Amygdala (tissue), 56 donors: ENCODE measurements at places on chromosomes 6 and 20.
A peak's percentile ranks its signal among the peaks of the same experiment; 100 is the strongest.

DNA sequence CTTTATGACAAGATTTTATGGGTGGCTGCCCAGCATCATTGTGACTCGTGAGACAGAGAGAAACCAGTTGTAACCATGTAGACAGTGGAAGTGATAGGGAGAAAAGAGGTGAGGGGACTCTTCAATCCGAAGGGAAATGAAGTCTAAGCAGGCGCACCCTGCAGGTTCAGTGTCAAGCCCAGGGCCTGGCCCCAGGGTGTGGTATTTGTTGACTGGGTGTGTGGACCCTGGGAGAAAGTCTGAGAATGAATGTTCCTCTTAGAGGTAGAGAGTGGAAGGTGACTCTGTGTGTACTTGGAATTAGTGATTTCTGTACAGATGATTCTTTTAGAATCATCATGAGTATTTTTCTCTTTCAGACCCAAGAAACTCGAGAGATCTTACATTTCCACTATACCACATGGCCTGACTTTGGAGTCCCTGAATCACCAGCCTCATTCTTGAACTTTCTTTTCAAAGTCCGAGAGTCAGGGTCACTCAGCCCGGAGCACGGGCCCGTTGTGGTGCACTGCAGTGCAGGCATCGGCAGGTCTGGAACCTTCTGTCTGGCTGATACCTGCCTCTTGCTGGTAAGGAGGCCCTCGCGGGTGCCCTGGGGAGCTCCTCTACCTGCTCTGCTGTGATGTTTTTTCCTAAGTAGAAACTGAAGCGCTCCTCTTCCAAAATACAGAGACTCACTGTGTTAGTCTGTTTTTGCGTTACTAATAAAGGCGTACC lies 68.0 kb downstream of the PTPN1 start:
- DNase-seq = no peak

- no peak for DNase-seq
Observed at GRCh38 chr6:53679446-53679933, 13.9 kb upstream of the KLHL31 start.

GRCh38 chr6:1372690-1373089 lies 16.7 kb upstream of the FOXF2 start:
- no peak for DNase-seq

GRCh38 chr20:59751075-59751711 lies 146.9 kb downstream of the PHACTR3 start:
- DNase-seq = peak; percentile 64

- no peak for DNase-seq
Observed at GRCh38 chr6:52675372-52675771, 4.5 kb downstream of the TMEM14A start.

- no peak for DNase-seq
Observed at GRCh38 chr6:13480631-13481501, 6.5 kb downstream of the GFOD1 start.

- no peak for DNase-seq
Observed at GRCh38 chr20:18225632-18226031, 62.7 kb upstream of the ZNF133 start.

DNA sequence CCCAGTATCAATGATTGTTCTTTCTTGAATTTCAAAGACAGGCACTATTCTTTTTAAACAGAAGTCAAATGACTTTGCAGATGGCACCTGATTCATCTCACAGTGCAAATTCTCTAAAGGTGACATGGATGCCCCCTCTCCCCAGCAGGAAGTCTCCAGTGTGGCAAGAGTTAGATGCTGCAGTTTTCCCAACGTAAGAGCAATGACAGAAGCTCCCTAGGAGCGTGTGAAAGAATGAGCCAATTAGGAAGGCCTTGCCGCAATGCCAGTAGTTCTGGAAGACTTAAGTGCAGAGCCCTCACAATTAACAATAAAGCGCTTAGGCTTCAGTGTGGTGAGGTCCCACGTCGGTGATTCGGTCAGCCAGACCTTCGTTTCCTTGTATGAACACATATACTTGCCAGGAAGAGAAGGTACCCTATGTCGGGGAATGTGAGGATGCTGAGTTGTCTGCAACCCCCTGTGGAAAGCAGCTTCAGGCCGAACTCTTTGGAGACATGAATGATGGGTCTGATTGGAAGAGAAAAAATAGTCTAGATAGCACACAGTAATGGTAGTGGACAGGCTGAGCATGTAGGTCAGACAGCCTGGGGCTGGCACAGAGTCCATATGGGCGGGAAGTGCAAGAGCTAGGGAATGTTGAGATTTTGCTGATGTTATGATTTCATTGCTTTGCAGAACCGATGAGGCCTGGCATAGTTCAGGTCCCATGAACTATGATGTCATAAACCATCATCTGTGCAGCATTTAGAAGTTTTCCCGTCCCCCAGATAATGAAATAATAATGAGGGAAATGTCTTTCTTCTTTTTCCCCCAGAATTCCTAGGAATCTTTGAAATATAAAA lies 132.6 kb downstream of the PHACTR1 start:
- no peak for DNase-seq

GRCh38 chr20:1536893-1537730 lies 20.4 kb downstream of the SIRPD start:
- no peak for DNase-seq

GRCh38 chr20:14955399-14955798 lies 618.0 kb upstream of the FLRT3 start:
- no peak for DNase-seq

DNA sequence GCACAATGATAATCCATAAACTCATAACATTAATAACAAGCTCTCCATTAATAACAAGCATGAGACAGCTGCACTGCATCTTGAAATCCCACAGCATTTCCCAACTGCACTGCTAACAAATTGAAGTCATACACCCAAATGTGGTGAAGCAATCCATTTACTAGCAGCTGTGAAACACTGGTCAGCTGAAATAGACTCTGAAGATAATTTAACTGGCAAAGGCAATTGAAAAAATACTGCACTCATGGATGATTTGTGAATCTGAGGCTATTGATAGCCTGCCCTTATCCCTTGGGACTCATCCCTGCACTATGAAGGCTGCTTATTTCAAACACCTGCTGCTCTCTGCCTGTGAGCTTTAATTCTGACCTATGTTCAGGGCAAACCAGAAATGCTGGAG lies 49.1 kb upstream of the PLCB1 start:
- DNase-seq = no peak

DNA sequence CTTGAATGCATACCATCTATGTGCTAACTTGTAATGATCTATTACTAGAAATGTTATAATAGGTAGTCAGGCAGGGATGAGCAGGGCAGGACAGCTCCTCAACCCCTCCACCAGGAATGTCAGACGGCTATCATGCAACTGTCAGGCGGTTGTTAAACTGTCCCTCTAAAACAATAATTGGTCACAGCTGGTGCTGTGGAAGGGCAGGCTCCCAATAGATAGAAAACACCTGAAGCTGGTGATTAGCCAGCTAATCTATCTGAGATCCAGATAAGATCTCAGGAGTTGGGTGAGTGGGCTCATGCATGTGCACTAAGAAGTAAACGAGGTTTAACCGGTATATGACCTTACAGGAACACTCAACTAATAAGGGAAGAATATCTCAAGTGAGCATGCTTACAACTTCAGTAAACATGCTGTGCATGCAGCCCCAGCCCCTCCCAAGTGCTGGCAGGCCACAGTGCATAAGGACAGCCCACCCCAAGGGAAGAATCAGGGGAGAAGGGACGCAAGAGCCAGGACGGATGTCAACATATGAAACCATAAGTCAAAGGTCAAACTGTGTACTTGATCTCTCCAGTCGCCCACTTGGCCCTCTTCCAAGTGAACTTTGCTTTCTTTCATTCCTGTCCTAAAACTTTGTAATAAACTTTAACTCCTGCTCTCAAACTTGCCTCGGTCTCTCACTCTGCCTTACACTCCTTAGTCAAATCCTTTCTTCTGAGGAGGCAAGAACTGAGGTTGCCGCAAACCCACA lies 566.2 kb upstream of the NRSN1 start:
- no peak for DNase-seq

- no peak for DNase-seq
Observed at GRCh38 chr6:157527471-157527907, 146.5 kb downstream of the ZDHHC14 start.

GRCh38 chr6:12371641-12372146 lies 81.5 kb downstream of the EDN1 start:
- no peak for DNase-seq

DNA sequence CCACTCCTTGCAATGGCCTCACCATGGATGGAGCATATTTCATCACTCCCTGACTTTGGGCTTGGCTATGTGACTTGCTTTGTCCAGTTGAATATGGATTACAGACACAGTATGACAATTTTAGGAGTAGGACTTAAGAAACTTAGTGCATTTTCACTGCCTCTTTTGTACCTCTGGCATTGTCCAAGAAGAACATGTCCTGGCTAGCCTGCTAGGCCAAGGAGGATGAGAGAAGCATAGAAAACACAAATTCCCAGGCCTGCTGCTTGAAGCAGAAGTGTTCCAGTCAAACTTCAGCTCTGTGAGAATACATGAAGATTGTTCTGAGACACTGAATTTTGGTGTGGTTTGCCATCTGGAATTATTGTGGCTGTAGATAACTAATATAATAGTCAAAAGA lies 3.1 kb upstream of the MCHR2 start:
- no peak for DNase-seq

- DNase-seq = no peak
Observed at GRCh38 chr6:1599469-1599868, 10.2 kb upstream of the FOXC1 start.

GRCh38 chr6:91173651-91174050 lies 586.8 kb upstream of the MAP3K7 start:
- DNase-seq = no peak

DNA sequence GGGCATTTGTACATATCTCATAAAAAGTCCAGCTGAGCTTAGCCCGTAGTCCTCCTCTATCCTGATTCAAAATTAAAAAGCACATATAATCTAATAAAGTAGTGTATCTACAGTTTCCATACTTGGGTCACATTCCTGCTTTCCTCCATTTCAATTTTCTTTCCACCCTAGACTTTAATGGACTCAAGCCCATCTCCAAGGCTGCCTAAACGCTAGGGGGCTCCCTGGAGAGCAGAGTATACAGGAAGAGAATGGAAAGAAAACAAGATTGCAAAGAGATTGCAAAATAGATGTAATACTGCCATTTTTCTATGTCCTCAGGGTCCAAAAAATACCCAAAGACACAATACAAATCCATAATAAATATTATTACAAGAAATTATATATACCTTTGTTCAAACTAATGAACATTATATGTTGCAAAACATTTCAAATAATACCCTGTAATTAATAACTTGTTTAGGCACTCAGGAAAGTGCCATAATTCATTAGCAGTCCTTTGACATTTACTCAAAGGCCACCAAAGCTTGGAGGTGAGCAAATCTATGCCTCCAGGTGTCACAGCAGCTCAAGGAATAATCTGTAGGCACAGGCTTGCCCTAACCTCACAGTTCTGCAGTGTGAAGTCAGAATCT lies 2.4 kb upstream of the MCM3 start:
- DNase-seq = peak; percentile 73

- DNase-seq = peak; percentile 55
Observed at GRCh38 chr20:57387945-57388371, 3.2 kb upstream of the RBM38 start.

- peak; percentile 10 for DNase-seq
Observed at GRCh38 chr6:168703990-168704389, 263.0 kb downstream of the SMOC2 start.

DNA sequence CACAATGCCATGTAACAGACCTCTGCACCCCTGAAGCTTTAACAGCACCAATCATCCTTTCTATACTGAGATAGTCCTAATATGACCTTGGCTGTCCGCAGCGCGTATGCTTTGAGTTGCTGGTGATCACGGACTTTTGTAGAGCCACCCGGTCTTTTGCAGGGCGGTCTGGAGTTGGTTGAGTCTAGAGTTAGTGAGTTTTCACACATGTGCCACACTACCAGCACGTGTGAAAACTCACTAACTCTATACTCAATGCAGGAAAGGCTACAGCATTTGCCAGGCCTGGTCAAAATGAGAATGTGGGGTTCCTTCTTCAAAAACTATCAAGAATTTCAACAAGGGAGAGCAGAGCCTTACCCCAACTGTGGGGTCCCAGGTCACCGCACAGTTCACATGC lies 14.6 kb downstream of the AGPAT4 start:
- no peak for DNase-seq

GRCh38 chr6:27415898-27416297 lies 27.3 kb downstream of the ZNF391 start:
- no peak for DNase-seq

- DNase-seq = no peak
Observed at GRCh38 chr6:49618257-49618656, 18.4 kb downstream of the RHAG start.
